HT-29 (cell line): ENCODE measurements at places on chromosomes 12 and 14.
A peak's percentile ranks its signal among the peaks of the same experiment; 100 is the strongest.

DNA sequence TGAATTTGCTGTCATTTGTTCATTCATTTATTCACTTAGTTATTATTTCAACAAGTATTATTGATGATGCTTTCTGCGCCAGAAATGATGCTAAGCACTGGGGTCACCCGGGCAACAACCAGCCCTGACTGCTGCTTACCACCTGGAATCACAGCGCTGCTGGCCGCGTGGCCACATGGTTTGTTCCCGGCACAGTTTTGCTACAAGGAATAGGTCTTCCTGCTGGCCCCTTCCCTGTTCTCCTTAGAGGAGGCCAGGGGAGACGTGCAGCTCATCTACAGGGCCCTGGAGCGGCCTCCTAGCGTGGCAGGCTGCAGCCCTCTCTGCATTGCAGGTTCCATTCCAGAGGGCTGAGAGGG lies 7.0 kb downstream of the JDP2 start:
- no peak for DNase-seq

GRCh38 chr12:29132316-29132715 lies 16.8 kb upstream of the FAR2 start:
- no peak for DNase-seq

DNA sequence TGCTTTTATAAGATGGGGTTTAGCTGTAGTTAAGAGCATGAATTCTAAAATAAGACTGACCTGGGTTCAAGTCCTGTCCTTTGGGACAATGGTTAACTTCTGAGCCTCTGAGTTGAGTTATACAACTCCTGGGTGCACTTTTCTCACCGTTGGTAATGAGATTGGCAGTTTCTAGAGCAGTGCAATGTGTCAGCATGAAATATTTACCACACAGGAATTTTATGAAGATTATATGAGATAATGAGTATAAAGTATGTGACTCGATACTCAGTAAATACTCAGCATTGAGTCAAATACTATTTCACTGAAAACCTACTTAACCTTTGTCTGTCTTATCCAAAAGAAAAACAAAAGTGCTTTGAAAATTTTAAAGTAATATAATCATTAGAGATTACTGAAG lies 214.2 kb downstream of the CPNE8 start:
- DNase-seq, result no peak

- peak; percentile 37 for DNase-seq
These were observed 6.5 kb downstream of the BHLHE41 start for GRCh38 chr12:26118308-26118707.

DNA sequence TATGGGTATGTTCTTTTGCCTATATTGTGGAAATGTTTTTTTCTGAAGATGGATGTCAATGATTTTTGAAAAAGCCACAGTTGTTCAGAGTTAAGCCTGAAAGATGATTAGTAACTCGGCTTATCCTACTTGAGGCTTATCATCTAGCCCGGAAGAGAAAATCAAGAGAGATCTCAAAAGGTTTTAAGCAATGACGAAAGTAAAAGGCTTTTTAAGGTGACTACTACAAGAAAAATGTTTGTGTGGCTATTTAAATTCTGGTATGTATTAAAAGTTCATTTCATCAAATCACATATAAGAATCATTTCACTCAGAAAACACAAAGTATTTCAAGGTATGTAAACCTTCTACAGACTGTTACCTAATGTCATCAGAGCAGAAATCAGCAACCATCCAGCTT lies 40.2 kb downstream of the HEATR5A start:
- no peak for DNase-seq
